ENCODE measurements at places on chromosomes 4 and X. TPM values are rescaled to one million over a fixed set of nuclear protein-coding genes. Genes with fewer than 3 reads are reported as not detected.
A peak's percentile ranks its signal among the peaks of the same experiment; 100 is the strongest.

Gene PSAPL1
- not detected for total RNA-seq

Gene DAPP1
- total RNA-seq: 38.8 TPM

Gene BEX5
- 0.86 TPM for total RNA-seq

Gene CXorf65
- 17.1 TPM for total RNA-seq

Gene POU3F4
- total RNA-seq: not detected

Gene CCNG2
- 8.3 TPM for total RNA-seq

Gene PRRG3
- total RNA-seq: not detected

Gene GLRA3
- not detected for total RNA-seq

Gene GYPB
- total RNA-seq: not detected

Gene GPRASP1
- total RNA-seq: 0.44 TPM

Gene PLP2
- total RNA-seq: 72.9 TPM

GRCh38 chrX:30253257-30253656 lies 6.3 kb downstream of the MAGEB1 start:
- DNase-seq: no peak

DNA sequence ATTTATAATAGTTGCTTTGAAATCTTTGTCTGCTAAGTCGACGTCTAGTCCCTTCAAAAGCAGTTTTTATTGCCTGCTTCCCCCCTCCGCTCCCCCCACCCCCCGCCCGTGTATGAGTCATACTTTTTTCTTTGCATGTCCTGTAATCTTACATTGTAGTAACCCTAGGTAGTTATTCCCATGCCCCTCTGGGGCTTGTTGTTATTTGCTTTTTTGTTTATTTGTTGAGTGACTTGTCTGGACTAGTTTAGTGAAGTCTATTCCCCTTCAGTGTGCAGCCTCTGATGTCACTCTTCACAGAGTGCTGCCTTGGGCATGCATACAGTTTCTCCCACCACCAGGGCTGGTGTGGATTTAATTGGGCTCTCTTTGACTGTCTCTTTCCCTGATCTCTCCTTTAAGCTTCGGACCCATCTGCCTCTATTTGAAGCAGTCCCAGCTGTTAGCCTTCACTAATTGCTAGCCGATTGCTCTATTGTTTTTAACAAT lies 86.2 kb downstream of the PPEF1 start:
- no peak for DNase-seq

- DNase-seq: no peak
Observed at GRCh38 chrX:23661671-23662070, 5.6 kb upstream of the PRDX4 start.

DNA sequence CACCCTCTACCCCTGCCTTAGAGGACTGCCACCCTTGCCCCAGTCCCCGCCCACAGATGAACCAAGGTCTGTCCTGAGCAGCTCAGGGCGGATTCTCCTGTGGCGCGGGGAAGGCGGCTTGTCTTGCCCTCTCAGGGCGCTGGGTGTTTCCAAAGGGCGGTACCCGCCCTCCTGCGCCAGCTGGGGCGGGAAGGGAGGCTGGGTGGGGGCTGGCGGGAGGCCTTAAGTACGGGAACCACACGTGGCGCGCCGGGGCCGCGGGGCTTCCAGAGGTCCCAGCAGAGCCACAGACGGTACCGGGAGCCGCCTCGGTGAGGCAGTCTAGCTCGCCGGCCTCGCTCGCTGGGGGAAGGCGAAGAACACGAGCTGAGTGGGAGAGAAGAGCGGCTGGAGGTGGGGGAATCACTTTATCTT lies 361.1 kb downstream of the MID1IP1 start:
- no peak for DNase-seq

- peak; percentile 32 for DNase-seq
Observed at GRCh38 chrX:1205681-1206611, 6.5 kb downstream of the CRLF2 start.

DNA sequence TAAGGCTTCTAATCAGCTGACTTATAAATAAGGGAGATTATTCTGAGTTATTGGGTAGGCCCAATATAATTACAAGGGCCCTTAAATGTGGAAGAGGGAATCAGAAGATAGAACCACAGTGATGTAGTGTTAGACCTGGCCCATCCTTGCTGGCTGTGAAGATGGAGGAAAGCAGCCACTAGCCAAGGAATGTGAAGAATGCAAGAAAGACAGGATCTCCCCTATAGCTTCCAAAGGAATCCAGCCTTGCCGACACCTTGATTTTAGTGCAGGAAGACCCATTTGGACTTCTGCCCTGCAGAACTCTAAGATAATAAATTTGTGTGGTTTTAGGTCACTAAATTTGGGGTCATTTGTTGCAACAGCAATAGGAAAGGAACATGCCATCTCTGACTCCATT lies 150.6 kb downstream of the SPATA18 start:
- DNase-seq: no peak

DNA sequence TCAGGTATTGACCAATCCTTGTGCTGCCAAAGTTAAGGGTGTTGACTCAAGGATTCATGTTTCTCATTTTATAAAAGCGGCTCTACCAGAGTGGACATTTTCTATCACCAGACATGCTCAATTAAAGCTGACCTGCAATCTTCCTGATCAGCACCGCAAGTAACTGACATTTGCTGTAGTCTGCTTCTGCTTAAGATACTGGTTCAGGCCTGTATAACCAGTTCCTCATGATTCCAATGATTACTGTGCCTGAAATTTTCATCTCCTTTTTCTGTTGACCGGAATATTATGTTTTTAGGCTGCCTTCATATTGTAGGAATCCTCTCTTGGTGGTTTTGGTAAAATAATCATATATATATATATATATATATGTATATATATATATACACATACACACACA lies 160.2 kb upstream of the SPIN4 start:
- DNase-seq: no peak

DNA sequence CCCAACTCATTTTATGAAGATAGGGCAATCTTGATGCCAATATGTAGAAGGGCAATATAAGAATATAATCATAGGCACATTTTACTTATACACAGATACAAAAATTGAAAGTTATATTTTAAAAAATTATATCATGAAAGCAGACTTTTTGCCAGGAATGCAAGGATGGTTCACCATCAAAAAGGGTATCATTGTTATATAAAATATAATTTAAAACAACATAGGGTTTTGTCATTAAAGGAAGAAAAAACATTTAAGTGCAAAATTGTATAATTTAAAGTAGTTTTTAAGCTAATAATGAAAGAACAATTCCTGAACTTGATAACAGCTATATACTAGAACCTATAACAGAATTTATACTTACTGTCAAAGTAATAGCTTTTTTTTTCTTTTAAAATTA lies 15.9 kb downstream of the AREG start:
- no peak for DNase-seq

DNA sequence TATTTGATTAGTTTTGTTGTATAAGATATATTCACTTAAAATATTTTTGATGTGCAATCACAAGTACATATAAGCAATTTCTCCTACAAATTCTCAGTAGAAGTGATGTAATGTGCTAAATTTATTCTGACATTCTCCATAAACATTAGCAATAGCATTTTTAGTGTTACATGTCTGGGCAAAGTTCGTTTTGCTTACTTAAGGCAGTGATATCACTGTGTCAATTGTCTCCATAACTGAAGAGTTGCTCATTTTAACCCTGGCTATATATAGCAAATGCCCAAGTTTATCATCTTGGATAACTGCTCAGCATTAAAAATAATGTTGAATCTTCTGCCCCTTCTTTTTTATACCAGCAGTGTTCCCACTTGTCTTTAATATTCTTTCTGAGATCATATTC lies 340.0 kb upstream of the NDST4 start:
- DNase-seq: no peak

DNA sequence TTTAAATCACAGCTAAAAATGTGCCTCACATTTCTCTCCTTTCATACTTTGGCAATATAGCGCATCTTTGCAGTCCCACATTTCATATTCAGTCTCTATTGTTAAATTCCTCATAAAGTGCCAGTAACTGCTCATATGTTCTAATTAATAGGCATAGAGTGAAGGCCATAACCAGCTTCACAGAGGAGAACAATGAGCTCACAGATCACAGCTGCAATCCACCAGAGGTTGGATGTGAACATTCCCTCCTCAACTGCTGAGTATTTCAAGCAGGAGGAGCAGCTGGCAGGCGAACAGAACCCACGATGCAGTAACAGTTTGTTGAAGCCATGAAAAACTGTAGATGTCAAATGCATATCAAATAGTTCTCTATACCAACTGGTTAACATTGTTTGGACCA lies 2088.7 kb upstream of the AGA start:
- no peak for DNase-seq

GRCh38 chr4:18234108-18234507 lies 212.6 kb upstream of the LCORL start:
- DNase-seq: no peak

- DNase-seq: no peak
Observed at GRCh38 chrX:100829730-100830129, 9.5 kb downstream of the CSTF2 start.

DNA sequence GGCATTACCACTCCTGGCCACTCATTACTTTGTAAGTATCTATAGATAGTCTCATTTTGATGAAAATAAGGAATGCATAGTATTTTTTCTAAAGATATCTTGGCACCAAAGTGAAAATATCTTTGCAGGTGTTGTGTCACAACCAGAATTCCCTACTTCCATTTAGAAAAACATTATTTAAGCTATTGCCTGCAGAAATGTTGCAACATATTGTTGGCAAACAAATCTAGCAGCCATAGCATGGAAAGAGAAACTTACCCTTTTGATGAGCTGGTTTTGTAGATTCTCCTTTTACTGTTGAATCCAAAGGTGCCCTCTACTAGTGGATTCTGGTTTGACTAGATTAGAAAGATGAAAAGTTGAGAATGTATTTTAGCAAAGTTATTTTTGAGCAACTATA lies 138.8 kb downstream of the AREG start:
- no peak for DNase-seq

GRCh38 chrX:138026211-138026610 lies 460.3 kb downstream of the ZIC3 start:
- DNase-seq: no peak

DNA sequence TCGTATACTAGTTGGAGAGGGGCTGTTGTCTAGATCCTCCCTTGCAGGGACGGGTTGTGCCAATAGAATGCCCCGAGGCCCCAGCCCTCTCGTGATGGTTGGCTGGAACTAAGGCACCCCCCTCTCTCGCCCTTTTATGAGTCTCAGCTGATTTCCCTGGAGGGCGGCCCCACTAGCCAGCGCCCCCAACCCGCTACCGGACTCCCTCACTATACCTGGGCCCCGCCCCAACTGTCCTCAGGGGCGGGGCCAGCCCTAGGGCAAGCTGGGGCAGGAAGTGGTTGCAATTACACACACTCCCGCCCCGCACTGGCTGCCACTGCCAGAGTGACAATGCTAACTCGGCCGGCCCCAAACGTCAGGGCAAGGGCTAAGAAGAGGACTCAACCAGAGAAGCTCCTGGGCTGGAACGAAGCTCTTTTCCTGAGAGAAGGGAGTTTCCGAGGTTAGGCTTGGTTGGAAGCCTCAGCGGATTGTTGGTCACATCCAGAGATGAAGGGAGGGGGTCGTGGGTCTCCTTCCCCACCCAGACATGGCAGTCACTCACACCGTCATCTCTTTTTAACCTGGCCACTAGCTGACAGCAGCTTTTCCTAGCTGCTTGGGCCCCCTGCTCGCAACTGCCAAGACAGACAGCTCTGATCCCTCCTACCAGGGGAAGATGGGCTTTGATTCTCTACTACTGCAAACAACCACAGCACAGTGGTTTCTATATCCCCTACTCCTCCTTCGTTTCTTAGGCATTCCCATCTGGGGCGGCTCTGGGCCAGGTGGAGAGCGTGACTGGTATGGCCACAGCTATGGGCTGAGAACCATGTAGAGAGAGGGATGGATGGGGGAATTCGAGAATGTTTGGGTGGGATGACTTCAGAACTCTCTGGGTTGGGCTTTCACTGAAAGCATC lies 21.0 kb upstream of the BCORL1 start:
- peak; percentile 66 for DNase-seq

DNA sequence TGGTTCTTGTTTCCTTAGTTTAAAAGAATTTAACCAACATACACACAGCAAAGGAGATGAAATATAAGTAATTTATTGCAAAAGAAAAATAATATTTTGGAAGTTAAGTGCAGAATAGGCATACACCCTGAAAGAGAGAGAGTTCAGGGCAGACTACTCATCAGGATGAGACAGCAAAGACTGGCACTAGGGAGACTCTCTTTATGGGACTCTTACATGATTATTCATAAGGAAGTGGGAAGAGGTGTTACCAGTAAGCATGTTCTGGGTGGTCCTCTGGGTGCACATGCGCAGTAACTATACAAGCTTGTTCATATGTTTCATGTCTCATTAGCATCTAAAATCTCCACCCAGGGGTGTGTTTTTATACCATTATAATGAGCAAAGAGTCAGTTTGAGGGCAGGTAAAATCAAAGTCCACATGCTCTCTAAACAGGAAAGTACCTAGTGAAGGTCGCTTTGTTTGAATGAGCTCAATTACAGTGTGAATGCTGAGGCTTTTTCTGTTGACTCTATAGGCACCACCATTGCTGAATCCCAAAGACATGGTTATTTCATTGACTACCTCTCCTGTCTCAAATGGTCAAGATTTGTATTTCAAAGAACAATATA lies 38.2 kb upstream of the PRDM5 start:
- DNase-seq: no peak

DNA sequence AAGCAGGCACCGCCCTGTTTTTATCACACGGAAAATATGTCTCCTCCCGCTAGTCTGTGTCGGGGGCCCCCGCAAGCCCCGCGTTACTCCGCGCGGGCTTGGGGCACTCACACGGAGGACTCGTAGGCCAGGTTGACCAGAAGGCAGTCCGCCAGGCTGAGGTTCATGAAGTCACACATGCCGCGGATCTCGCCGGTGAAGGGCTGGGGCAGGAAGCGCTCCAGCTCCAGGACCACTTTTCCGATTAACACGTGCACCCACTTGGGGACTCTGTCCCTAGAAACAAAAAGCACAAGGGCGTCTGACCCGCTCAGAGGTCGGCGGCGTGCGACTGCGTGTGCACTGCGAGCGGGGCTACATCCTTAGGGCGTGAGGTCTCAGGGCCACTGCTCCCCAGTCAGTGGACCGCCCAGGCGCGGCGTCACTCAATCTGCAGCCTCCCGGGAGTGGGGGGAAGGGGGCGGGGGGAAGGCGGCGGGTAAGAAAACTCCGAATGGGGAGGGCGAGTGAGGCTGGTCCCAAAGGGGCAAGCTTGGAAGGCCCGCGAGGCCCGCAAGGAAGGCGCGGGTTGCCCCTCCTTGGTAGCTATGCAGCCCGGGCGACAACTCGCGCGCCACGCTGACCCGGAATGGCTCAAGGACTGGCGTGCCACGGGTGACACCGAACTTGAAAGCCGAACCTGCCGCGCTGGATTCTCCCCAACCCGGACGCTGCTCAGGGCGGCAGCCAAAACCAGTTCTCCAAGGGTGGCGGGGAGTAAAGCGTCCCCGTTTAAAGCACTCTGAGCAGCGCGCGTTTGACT lies 722 bp downstream of the NAAA start:
- DNase-seq: peak; percentile 65
